ENCODE measurements at places on chromosomes 16 and 17.

DNA sequence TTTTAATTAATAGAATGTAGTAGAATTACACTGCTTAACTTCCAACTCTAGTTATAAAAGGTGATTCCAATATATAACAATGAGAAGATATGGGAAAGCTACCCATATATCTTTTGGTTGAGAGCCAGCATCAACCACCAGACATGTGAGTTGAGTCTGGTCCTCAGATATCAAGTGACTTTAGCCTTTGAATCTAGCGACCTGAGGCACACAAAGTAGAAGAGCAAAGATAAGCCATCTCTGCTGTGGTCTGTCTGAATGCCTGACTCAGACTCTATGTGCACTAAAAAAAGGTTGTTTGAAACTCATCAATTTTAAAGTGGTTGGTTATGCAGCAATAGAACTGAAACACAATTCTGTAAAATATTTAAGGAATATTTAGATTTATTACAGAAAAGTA lies 492.5 kb upstream of the SOX9 start:
- peak; percentile 63 for DNase-seq

DNA sequence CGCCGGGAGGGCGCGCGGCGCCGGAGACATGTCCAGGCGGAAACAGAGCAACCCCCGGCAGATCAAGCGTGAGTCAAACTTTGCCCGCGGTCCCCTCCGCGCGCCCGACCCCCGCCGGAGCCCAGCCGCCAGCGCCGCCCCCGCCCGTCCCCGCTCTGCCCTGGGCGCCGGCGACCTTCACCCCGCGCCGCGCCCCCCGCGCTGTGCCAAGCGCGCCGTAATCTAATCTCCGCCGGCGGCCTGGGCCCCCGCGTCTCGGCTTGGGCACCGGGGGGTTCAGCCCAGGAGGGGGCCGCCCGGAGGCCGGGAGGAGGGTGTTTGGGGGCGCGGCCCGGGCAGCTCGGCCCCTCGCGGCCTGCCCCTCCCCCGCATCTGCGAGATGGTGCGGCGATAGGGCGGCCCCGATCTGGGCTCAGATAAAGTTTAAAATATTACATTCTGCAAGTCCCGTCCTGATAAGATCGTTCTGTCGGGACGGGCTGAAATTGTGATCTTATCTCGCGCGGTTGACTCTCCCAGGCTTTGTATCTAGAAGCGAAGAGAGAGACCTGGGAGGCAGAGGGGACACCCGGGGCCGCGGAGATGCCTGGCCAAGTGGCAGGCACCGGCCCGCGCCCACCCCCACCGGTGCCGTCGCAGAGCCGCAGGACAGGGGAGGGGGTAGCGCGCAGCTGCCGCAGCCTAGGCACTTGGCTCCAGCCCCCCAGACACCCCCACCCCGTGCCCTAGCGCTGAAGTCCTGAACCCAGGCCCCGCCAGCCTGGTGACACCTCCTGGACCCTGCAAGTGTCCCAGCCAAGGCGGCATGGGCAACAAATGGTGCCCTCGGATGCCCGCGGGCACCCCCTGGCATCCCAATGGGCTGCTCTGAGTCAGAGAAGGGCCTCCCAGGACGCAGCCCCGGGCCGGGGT lies 787 bp downstream of the ZFPM1 start:
- no peak for DNase-seq

DNA sequence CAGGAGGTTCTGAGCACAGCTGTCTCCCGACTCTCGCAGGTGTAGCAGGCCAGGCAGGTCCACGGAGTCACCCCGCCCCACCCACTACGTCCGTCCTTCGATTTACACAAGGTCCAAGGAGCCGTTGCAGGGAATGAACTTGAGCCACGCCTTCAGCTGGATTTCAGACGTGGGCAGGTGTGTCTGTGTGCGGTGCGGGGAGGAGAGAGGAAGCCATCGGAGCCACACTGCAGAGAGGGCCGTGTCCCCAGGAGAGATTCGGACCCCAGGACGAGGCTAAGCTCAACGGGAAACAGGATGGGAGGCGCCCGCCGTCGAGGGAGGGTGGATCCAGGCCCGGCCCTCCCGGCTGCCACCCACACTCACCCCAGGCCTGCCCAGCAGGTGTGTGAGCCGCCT lies 50.3 kb downstream of the RPH3AL start:
- no peak for DNase-seq

GRCh38 chr16:79847101-79847500 lies 246.6 kb upstream of the MAF start:
- no peak for DNase-seq

DNA sequence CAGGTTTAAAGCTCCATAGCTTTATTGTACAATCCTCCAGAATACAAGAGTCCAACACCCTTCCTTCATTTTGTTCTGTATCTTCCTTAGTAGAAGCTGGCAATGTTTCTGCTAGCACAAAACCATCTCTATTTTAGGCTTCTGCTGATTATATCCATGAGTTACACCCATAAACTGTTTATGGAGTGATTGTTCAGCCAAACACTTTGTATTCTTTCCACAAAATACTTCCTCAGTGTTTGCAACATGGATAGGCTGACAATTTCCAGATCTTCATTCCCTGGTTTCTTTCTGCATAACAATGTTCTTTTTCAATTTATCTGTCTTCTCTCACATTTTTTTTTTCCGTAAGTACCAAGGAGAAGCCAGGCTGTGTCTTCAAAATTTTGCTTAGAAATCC lies 839.9 kb upstream of the CDH8 start:
- no peak for DNase-seq

GRCh38 chr16:2088759-2089358 lies 41.1 kb downstream of the TSC2 start:
- no peak for DNase-seq

DNA sequence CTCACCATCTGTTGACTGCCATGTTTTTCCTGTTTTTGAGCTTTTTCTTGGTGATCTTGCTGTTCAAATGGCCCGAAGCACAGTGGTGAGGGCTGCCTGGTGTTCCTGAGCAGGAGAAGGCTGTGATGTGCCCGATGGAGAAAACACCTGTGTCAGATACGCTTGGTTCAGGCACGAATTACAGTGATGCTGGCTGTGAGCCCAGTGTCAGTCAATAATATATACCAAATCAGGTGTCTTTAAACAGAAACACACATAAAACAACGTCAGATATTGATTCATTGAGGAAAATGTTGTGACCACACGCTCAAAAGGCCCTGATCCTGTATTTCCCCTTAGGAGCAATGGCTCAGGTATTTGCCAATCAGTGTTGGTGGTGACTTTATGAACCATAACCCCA lies 111.7 kb downstream of the SDR42E1 start:
- no peak for DNase-seq

DNA sequence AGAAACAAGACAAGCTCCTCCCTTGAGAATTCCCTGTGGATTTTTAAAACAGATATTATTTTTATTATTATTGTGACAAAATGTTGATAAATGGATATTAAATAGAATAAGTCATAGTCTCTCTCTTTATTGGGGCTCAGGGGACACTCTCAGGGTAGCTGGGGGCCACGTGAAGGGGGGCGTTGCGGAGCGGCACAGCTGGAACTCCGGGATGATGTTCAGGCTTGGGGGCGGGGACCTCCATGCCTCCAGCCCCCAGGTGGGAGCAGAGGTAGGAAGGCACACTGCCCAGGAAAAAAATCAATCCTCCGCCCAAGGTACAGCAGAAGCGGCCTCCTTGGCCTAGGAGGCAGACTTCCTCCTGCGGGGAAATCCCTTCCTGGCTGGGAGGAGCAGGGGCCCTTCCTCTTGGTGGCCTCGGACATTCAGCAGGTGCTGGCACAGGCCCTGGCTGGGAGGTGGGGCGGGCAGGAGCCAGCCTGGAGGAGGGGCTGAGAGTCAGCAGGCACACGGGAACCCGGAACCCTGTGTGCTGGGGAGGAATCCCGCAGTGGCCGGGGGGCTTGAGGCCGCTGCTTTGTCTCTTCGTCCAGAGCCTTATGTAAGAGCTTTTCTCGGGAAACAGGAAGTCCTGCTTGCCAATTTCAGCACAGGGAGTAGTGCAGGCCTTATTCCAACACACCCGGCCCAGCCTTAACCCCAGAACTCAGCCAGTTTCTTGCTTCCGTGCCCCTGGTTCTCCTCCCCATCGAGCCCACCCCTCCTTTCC lies 591 bp upstream of the TNFSF13 start:
- peak; percentile 77 for DNase-seq

DNA sequence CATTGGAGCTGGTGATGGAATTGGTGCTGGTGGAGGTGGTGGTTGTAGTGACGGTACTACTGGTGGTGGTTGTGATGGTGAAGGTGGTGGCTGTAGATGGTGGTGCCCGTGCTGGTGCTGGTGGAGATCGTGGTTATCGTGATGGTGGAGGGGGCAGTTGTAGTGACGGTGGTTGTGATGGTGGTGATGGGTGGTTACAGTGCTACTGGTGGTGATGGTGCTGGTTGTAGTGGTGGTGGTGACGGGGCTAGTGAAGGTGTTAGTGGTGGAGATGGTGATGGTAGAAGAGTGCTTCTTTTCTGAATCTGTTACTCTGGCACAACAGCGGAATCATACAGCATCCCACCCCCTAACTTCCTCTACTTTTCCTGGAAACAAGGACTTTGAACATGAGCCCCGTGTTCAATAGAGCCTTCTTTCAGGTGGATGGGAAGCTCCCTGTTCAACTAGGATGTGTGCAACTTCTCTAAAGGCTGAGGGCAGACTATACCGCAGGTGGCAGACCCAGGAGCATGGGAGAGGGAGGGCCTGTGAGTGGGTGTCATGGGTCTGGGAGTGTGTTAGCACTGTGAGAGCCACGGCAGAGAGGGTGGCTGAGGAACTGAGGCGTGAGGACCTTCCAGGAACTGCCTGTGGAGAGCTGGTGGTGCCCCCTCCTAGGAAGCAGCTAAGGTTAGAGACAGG lies 8.2 kb downstream of the TBX21 start:
- DNase-seq: no peak

GRCh38 chr16:3186946-3187690 lies 886 bp upstream of the OR1F1 start:
- DNase-seq: no peak

GRCh38 chr16:76226011-76226410 lies 51.2 kb upstream of the CNTNAP4 start:
- DNase-seq: peak; percentile 31

DNA sequence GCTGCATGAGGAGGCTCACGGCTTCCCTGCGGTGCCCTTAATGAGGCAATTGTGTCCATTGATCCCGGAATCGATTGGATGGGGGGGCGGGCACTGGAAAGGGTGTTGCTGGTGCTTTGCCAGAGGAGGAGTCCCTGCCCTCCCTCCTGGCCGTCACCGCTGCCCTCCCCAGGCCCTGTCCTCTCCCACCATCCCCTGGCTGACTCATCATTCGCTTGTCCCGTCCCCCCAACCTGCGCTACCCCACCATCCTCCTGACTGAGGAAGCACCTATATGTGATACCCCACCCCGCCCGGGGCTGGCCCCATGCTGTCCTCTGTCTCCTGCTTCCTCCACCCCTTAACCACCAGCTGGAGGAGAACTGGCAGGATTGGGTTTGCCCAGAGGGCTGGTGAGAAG lies 20.8 kb downstream of the CACNA1G start:
- no peak for DNase-seq

DNA sequence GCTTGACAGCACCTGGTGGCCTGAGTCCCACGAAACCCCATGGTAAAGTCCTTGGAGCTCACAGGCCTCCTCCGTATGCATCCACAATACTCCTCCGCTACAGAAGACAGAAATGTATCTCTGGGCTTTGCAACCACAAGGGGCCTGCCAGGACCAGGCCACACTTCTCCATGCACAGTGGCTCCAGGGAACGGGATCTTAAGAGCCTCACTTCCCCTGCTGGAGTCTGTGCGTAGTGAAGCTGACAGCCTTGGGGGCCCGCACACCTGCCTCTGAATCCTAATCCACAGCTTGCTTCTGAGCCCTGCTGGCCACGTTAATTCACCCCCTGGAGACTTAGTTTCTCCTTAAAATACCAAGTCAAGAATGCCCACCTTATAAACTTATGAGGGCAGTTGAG lies 125.7 kb downstream of the COPRS start:
- DNase-seq: no peak

DNA sequence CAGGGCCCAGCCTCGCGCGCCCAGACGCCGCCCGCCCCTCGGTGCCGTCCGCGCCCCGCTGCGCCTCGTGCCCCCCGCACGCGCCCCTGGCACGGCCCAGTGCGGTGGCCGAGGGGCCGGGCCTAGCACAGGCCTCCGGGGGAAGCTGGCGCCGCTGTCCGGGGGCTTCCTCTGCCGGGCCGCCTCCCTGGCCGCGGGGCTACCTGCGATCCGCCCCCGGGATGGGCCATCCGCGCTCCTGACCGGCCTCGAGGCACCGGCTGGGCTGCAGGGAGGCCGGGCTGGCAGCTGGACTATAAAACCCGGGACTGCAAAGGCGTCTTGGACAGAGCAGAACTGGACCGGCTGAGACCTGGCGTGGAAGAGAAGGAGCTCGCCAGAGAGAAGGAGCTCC lies 783 bp downstream of the BHLHA9 start:
- DNase-seq: no peak

DNA sequence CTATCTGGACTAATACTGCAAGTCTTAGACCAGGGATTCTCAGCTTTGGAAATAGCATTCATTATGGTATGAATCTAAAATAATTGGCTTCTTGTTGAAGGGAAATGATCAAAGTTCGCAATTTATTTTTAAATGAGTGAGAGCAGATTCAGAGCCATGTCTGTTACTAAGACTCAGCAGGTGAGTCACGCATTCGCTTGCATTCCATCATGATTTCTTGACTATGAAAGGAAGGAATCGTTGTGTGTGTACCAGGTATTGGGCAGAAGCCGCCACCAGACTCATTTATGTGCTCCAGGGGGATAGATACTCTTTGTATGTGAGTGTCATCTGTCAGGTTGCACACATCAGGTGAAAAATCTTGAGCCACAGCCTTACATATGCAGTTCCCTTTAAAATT lies 10.8 kb downstream of the GSG1L2 start:
- no peak for DNase-seq

DNA sequence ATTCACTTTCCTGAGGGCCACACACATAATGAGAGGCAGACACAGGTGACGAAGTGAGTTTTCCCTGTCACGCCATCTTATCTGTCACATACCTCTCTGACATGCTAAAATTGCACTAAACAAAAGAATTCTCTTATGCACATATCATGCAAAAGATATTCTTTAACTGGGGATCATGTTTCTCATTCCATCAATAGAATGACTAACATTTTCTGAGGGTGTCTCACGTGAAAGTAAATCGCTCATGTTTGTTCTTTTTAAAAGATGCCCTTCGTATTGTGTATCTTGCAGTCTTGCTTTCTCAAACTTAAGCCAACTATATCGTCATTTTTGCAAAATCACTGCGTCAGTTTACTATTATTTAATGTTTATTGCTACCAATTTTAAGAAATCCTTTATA lies 306.4 kb downstream of the WWOX start:
- no peak for DNase-seq

GRCh38 chr17:1029196-1029921 lies 32.4 kb downstream of the TIMM22 start:
- DNase-seq: peak; percentile 59

GRCh38 chr17:80724775-80725266 lies 180.2 kb downstream of the RPTOR start:
- peak; percentile 84 for DNase-seq

All from fibroblast of lung (primary cell).